Aorta (tissue), 5 donors: ENCODE measurements at places on chromosomes 7 and 10. TPM values are rescaled to one million over a fixed set of nuclear protein-coding genes. Genes with fewer than 3 reads are reported as not detected.

TECPR1 gene
- 33.8 TPM for total RNA-seq

MYO1G gene
- 21.3 TPM for total RNA-seq

WDR11 gene
- 72.4 TPM for total RNA-seq

PLXNA4 gene
- total RNA-seq, result 30.1 TPM

NT5C2 gene
- total RNA-seq, result 102 TPM

NPY gene
- total RNA-seq, result not detected

OR6B1 gene
- total RNA-seq, result not detected

LDB3 gene
- 67.9 TPM for total RNA-seq

PHTF2 gene
- total RNA-seq, result 38.4 TPM

CNPY1 gene
- not detected for total RNA-seq

HOXA4 gene
- total RNA-seq, result 5.6 TPM

GRCh38 chr10:11578802-11579255 lies 32.6 kb downstream of the USP6NL start:
- no peaks in the 10 kb centered on the region for H3K4me1 ChIP-seq
- no peak for DNase-seq
- H3K27me3 ChIP-seq, result no peaks in the 10 kb centered on the region
- no peak overlapping the region for H3K27ac ChIP-seq

- no peak for DNase-seq
- H3K4me3 ChIP-seq, result no peak overlapping the region
- no peaks in the 10 kb centered on the region for H3K27me3 ChIP-seq
- H3K27ac ChIP-seq, result no peak overlapping the region
These were observed 52.1 kb downstream of the POLL start for GRCh38 chr10:101535949-101536348.

- H3K4me3 ChIP-seq, result no peak overlapping the region
- no peaks in the 10 kb centered on the region for H3K4me1 ChIP-seq
- DNase-seq, result no peak
- no peaks in the 10 kb centered on the region for H3K27me3 ChIP-seq
- no peak overlapping the region for H3K27ac ChIP-seq
These were observed 54.4 kb downstream of the ZNF503 start for GRCh38 chr10:75347186-75347585.

DNA sequence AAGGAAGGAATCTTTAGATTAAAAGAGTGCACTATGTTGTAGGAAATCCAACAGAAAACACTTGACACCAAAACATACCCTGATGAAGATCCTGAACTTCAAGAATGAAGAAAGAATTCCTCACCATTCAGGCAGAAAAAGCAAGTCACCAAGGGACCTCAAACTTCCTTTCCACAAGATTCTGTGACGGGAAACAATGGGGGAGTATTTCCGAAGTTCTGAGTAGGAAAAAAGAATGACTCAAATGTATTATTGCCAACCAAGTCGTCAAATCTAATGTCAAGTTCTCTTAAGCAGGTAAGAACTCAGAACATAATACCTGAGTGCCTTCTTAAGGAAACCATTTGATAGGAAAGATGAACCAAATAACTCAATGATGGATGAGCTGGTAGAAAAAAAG lies 44.7 kb upstream of the MTURN start:
- no peaks in the 10 kb centered on the region for H3K36me3 ChIP-seq
- no peak overlapping the region for H3K27ac ChIP-seq
- no peaks in the 10 kb centered on the region for H3K4me1 ChIP-seq
- no peaks in the 10 kb centered on the region for H3K27me3 ChIP-seq
- H3K4me3 ChIP-seq, result no peak overlapping the region

GRCh38 chr10:5943536-5943935 lies 33.8 kb downstream of the IL15RA start:
- peak; percentile 88 for DNase-seq
- H3K4me1 ChIP-seq, result no peaks in the 10 kb centered on the region
- H3K27ac ChIP-seq, result peak overlapping the region; percentile 96

DNA sequence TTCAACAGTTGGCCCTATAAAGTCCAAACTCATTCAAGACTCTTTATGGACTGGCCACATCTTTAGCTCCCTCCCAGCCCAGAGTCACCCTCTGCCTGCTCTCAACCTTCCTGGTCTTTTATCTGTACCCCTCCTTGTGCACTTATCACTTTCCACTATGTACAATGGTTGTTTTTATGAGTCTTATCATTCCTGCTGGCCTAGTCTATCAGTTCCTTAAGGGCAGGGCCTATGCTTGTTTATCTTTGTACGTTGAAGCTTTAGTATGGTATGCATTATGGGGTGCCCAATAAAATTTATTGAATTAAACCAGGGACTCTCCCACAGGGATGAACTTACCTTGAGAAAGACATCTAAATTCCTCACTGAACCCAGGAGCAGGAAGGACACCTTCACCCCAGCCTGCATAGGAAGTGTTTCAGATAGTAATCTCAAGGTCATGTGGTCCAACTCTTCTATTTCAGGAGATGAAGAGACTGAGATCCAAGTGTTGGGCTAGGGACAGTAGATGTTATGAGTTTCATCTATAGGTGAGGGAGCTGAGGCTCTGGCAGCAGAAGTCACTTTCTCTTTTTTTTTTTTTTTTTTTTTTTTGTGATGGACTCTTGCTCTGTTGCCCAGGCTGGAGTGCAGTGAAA lies 13.3 kb upstream of the PDCD4 start:
- no peaks in the 10 kb centered on the region for H3K36me3 ChIP-seq
- no peak for DNase-seq

DNA sequence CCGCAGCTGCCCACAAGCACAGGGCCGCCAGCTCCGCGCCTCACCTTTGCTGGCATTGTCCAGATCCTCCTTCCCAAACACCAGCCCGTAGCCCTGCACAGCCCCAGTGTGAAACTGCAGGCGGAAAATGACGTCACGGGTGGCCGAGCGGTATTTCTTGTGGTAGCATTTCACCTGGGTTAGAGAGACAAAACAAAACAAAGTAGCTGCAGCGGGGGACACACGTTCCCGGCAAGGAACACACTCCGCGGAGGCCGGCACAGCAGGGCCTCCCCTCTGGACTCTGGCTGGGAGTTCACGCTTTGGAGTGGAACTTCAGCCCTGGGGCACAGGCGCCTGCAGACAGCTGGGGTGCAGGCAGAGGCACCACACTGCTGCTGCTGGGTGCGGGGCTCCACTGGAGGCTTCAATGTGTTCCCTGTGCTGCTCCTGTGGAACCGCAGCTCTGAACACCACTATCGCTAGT lies 181.1 kb downstream of the TNS3 start:
- no peaks in the 10 kb centered on the region for H3K27me3 ChIP-seq
- peaks cover 4% of the 10 kb centered on the region for H3K36me3 ChIP-seq
- H3K4me3 ChIP-seq, result no peak overlapping the region
- DNase-seq, result peak; percentile 44
- peaks cover 1% of the 10 kb centered on the region for H3K4me1 ChIP-seq

- H3K27me3 ChIP-seq, result no peaks in the 10 kb centered on the region
- no peaks in the 10 kb centered on the region for H3K36me3 ChIP-seq
- no peak overlapping the region for H3K27ac ChIP-seq
- no peak for DNase-seq
- no peaks in the 10 kb centered on the region for H3K4me1 ChIP-seq
These were observed 19.1 kb downstream of the CEP41 start for GRCh38 chr7:130421684-130422083.

GRCh38 chr7:41033500-41033899 lies 669.4 kb downstream of the INHBA start:
- peaks cover 5% of the 10 kb centered on the region for H3K36me3 ChIP-seq
- no peak overlapping the region for H3K27ac ChIP-seq
- DNase-seq, result no peak
- no peak overlapping the region for H3K4me3 ChIP-seq
- H3K4me1 ChIP-seq, result no peaks in the 10 kb centered on the region

- peaks cover 5% of the 10 kb centered on the region for H3K36me3 ChIP-seq
- H3K4me3 ChIP-seq, result no peak overlapping the region
- H3K27me3 ChIP-seq, result no peaks in the 10 kb centered on the region
- peaks cover 4% of the 10 kb centered on the region for H3K4me1 ChIP-seq
These were observed 67.3 kb upstream of the DNAJB6 start for GRCh38 chr7:157269341-157270059.

DNA sequence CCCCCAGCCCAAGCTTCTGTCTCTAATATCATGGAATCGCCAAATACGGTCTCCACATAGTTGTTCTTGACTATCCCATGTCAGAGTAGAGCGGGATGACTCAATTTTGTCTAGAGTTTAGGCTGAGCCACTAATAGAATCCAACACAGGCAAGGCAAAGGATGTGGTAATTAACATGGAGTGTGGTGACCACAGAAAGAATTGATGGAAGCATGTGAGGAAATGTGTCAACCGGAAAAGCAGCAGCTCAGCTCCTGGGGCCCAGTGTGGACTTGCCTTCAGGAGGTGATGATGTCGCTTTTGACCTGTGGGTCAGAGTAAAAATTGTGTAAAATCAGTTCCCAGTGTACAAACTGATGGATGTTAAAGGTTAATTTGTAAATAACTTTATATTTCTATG lies 139.3 kb upstream of the KLF6 start:
- no peak overlapping the region for H3K4me3 ChIP-seq
- H3K27ac ChIP-seq, result no peak overlapping the region
- no peak for DNase-seq
- H3K4me1 ChIP-seq, result peaks cover 5% of the 10 kb centered on the region
- H3K27me3 ChIP-seq, result no peaks in the 10 kb centered on the region
- no peaks in the 10 kb centered on the region for H3K36me3 ChIP-seq

- H3K4me1 ChIP-seq, result no peaks in the 10 kb centered on the region
- H3K36me3 ChIP-seq, result no peaks in the 10 kb centered on the region
- H3K4me3 ChIP-seq, result no peak overlapping the region
- no peaks in the 10 kb centered on the region for H3K27me3 ChIP-seq
These were observed 45.8 kb upstream of the WIPI2 start for GRCh38 chr7:5143935-5144903.

DNA sequence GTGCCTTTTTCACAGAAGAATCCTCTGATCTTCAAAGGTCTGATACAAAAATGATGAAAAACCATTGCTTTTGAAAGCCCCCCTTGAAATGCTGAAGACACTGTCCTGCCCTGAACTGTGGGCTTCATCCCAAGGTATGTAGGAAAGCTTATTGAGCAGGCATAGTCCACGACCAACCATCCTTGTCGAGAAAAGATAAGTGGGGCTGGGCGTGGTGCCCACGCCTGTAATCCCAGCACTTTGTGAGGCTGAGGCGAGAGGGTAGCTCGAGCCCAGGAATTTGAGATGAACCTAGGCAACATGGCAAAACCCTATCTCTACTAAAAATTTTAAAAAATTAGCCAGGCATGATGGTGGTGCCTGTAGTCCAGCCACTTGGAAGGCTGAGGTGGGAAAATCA lies 25.6 kb downstream of the TACR2 start:
- peaks cover 8% of the 10 kb centered on the region for H3K36me3 ChIP-seq
- no peak for DNase-seq
- no peak overlapping the region for H3K4me3 ChIP-seq
- H3K27ac ChIP-seq, result no peak overlapping the region

GRCh38 chr10:123241391-123242141 lies 87.4 kb downstream of the BUB3 start:
- DNase-seq, result no peak
- no peaks in the 10 kb centered on the region for H3K27me3 ChIP-seq
- H3K36me3 ChIP-seq, result no peaks in the 10 kb centered on the region

GRCh38 chr10:48224979-48225560 lies 49.4 kb downstream of the FRMPD2 start:
- H3K27me3 ChIP-seq, result no peaks in the 10 kb centered on the region
- peaks cover 3% of the 10 kb centered on the region for H3K4me1 ChIP-seq
- H3K4me3 ChIP-seq, result no peak overlapping the region
- DNase-seq, result no peak
- H3K36me3 ChIP-seq, result no peaks in the 10 kb centered on the region
